ENCODE measurements at places on chromosomes 5 and 9.

DNA sequence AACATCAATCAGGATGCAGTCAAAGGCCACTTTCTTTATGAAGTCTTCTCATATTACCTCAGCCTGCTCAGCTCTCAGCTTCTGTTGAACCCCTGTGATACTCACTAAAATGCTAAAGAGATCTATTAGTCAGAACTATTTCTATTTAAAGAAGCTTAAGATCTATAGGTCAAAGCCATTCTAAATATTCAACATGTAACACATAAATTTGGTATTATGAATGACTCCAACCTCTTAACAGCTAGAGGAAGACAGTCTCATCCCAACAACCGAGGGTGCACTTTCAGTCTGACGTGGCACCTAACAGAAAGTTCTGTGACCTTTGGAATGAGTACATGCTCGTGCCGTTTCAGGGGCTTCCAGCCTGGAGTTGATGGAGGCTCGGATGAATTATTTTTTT, 301.5 kb upstream of the VLDLR start:
- no peak for DNase-seq

GRCh38 chr9:91849694-91850093, 100.3 kb downstream of the ROR2 start:
- no peak for DNase-seq

GRCh38 chr9:123026425-123026824, 7.0 kb upstream of the GPR21 start:
- no peak for DNase-seq

GRCh38 chr5:159163027-159163700, 46.2 kb downstream of the RNF145 start:
- DNase-seq: peak; percentile 27

- peak; percentile 54 for DNase-seq
Measured at GRCh38 chr9:87479801-87480201, 17.9 kb upstream of the DAPK1 start.

GRCh38 chr5:138352722-138353559, 456 bp downstream of the KDM3B start:
- no peak for DNase-seq

- no peak for DNase-seq
Measured at GRCh38 chr9:98572054-98572627, 136.6 kb downstream of the GABBR2 start.

- no peak for DNase-seq
Measured at GRCh38 chr9:127676638-127677037, 30.1 kb upstream of the CFAP157 start.

- no peak for DNase-seq
Measured at GRCh38 chr5:127959152-127959764, 124.3 kb upstream of the SLC12A2 start.

DNA sequence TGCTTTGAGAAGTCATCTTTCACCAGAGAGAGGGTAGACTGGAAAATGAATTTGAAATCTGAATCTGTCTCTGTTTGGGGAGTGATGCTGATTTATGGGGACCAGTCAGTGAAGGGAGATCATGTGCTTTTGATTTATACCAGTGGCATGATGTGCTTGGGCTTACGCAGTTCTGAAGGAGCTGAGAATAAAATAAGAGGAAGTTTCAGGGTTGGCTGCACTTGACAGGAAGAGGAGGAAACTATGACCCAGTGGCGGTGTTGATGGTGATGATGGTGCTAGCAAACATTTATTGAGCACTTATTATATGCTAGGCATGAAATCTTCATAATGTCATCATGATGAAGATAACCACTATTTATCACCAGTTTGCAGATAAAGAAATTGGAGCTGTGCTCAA, 136.4 kb upstream of the GLRA1 start:
- no peak for DNase-seq

- DNase-seq: no peak
Measured at GRCh38 chr9:292915-293314, 78.2 kb downstream of the DOCK8 start.

- no peak for DNase-seq
Measured at GRCh38 chr9:76114144-76114543, 223.7 kb downstream of the PCSK5 start.

DNA sequence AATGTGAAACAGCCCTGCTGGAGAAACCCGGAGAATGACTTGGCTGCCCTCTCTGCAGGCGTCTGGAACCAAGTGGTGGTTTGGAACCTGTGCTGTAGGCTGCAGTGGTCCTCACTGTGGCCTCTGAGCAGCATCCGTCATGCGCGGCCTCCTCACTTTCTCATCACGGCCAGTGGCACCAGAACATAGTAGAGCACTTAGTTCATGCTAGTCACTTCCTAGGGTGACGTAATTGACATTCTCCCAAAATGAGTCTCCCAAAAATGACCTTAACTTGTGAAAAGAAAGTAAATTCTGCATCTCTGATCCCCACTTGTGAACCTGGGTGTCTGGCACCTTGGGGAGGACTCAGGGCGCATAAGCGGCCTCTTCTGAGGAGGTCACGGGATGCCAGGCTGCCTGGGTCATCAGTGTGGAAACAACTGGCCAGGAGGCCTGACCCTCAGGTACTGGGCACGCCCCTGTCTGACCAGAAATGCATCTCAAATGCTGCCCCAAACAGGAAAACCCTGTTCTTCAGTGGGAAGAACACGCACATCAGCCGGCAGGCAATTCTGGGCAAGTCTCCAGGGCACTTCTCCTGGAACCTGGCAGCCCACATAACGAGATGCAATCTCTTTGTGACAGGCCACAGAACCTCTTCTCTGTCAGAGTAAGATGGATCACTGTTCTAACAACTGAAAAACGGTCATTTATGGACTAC, 36.6 kb upstream of the SPTLC1 start:
- DNase-seq: peak; percentile 52

- DNase-seq: no peak
Measured at GRCh38 chr5:176860381-176860780, 38.8 kb downstream of the HK3 start.

GRCh38 chr5:36041537-36041845, 25.2 kb downstream of the UGT3A2 start:
- no peak for DNase-seq

GRCh38 chr5:140261403-140262171, 41.3 kb downstream of the PFDN1 start:
- DNase-seq: peak; percentile 64

GRCh38 chr5:157626831-157627230, 25.4 kb downstream of the SOX30 start:
- DNase-seq: no peak

DNA sequence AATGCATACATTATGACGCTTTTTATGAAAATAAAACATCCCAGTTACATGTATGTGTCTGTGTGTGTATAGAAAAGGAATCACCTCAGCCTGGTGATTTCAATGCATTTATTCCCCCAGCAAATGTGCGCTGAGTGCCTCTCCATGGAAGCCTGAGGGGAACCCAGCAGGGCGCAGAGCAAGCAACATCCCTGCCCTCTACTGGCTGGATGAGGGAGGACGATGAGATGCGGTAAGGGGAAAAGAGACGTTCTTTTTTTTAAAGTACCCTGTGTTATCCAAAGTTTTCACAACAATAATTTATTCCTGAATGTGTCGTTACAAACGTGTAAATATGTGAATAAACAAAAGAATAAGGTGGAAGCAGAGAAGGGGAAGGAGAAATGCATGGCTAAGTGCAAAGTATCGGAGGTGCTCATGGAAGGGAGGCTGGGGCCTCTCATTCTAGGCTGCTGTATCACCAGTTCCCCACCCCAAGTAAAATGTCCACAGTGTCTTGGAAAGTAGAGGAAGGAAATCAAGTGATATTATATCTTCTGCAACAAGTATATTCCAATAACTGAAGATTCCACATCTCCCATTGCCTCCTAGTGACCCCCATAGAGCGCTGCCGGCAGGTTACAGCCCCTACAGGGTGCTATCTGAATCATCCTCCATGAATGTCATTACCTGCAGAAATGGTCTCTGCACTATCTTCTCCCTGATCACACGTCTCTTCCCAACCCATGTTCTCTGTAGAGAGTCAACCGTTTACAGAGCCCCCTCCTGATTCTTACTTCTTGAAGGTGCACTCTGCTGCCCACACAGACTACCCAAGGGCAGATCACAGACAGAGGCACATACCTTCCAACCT, 13.0 kb upstream of the ABLIM3 start:
- DNase-seq: no peak

- no peak for DNase-seq
Measured at GRCh38 chr9:97987487-97987886, 4.3 kb downstream of the ANP32B start.

GRCh38 chr9:117214416-117214815, 200.4 kb downstream of the ASTN2 start:
- DNase-seq: no peak

DNA sequence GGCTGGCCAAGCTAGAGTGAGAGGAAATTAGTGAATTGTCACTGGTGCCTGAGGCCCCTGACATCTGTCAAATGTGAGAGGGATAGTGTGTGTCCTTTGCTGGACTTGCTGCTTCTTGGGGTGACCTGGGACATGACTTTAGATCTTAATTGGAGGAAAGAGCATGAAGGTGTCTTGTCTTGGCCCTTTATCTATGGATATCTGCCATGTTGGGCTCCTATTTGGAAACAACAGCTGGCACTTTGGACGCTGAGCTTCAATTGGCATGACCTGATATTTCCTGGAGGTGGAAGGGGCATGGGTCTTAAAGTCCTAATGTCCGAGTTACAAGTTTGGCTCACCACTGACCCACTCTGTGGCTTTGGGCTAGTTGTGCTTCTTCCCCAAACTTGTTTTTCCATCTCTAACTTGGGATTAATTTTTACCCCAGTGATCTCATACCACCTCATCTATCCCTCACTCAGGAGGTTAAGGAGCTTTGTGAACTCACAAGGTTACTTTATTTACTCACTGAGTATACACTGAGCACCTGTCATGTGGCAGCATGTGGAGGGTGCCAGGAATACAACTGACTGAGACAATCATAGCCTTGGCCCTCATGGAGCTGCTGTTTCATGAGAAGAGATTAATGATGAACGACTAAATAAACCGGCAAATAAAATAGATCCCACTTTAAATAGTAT, 30.1 kb upstream of the CXCL14 start:
- no peak for DNase-seq

- no peak for DNase-seq
Measured at GRCh38 chr5:59558501-59558900, 335.0 kb downstream of the PDE4D start.

DNA sequence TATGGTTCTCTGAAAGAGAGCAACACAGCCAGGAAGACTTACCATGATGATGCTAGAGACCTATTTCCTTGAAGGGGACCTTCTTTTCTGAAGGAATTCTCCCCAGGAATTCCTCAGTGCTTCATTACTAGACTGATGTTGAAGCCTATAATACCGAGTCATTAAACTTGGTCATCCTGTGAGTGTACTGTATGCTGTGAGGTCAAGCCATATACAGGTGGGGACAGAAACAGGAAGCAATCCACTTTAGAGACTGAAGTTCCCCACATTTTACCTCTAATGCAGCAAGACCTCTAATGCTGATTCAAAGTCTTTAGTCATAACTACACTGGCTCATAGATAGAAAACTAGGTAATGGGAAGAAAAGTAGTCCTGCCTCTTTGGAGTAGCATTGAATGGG, 77.1 kb upstream of the RASEF start:
- no peak for DNase-seq

- DNase-seq: no peak
Measured at GRCh38 chr9:126781186-126782052, 23.4 kb upstream of the ZBTB43 start.

- no peak for DNase-seq
Measured at GRCh38 chr5:95599252-95599651, 20.6 kb upstream of the GPR150 start.

- DNase-seq: no peak
Measured at GRCh38 chr9:135174248-135174647, 86.8 kb downstream of the OLFM1 start.

- DNase-seq: no peak
Measured at GRCh38 chr9:121820286-121821005, 169.0 kb downstream of the DAB2IP start.
